ENCODE measurements at places on chromosomes 12 and 14.

DNA sequence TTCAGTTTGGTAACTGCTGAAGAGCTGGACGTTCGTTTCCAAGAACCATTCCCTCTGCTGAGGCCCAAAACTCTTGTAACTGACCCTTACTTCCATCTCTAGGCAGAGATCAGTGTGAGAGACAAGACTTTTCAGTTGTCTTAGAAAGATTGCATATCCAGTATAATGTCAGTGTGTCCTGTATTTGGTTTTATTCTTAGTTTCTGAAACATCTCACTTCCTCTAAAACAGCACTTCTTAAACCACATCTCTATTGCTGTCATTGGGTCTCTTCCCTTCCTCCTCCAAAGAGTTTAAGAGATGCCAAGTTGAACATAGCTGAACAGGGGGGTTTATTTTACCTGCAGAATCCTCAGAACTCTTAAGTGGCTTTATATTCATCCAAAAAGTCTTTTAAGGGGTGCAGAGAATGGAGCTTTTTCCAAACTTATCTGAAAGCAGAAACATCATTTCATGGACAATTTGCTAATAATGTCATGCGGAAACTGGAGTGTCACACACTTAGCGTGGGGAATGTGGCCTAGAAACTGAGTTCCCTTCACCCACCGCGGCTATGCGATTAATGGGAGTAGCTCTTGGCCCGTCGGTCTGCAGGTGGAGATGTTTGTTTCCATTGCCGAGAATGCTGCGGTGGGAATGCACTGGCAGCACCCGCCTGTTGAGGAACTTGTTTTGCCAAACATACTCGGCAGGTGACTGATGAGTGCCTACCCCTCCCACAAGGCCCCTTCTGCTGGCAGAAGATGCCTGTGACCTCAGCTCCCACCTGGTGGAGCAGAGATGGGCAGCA lies 148.2 kb downstream of the ADGRD1 start:
- peak; percentile 5 for DNase-seq

DNA sequence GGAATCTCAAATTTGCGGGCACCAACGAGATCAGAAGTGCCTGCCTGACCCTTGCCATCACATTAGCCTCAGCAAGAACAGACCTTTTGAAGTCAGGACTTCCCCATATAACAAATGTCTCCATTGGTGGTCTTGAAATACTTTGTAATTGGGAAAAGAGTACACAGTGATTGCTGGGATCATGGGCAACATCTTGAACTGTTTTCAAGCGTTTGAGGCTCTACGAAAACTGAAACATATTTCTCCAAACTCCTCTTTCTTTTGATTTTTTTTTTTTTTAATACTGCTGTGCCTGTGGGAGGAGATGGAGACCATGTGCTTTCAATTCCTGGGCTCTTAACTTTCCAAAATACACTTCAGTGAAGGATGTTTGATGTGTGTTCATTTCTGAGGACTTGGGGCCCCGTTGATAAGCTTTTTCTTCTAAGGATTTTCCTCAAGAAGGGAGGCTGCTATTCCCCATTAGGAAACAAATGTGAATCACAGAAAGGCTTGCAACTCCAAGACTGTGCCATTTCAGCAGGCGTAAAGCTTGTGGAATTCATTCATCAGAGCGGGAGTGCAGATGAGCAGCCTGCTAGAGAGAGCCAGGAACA lies 94.5 kb downstream of the TMEM132C start:
- no peak for DNase-seq

- peak; percentile 19 for DNase-seq
Observed at GRCh38 chr14:92507174-92507768, 6.3 kb upstream of the RIN3 start.

GRCh38 chr14:52154992-52155650 lies 86.3 kb upstream of the NID2 start:
- no peak for DNase-seq

DNA sequence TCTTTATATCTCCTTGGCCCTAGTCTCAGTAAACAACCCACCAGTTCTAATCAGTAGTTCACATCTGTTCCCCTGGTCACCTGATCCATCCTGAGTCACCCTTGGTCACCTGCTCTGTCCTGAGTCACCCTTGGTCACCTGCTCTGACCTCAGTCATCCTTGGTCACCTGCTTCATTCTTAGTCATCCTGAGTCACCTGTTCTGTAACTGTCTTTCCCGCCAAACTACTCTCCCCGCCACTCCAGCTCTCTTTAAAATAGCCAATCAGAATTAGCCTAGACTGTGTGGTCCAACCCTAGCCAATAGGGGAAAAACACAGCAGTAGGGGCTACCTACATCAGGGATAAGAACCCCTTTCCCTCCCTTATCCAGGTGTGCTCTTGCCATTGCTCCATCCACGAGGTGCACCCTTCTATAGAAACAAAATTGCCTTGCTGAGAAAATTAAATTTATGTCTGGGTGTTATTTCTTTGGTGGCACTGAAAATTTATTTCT lies 245.4 kb upstream of the DIO3 start:
- no peak for DNase-seq

DNA sequence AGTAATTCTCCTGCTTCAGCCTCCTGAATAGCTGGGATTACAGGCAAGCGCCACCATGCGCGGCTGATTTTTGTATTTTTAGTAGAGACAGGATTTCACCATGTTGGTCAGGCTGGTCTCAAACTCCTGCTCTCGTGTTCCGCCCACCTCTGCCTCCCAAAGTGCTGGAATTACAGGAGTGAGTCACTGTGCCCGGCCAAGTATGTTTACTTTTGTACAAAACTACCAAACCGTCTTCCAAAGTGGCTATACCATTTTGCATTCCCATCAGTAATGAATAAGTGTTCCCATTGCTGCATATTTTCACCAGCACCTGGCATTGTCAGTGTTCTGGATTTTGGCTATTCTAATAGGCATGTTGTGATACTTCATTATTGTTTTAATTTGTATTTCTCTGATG lies 8.4 kb upstream of the KRT6A start:
- DNase-seq, result no peak

DNA sequence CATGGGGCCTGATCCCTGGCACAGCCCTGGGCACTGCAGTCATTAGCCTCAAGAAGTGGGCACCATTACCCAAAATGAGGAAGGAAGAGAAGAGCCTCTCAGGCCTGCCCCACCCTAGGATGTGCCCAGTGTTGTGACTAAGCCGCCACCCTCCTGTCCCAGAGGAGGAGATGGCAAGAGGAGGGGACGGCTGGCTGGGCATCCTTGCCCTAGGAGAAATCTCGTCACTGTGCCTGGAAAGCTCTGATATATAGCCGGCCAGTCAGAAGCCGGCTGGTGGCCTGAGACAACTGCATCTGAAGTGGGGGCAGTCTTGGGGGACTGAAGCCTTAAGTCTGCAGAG lies 115.2 kb downstream of the LGMN start:
- no peak for DNase-seq

DNA sequence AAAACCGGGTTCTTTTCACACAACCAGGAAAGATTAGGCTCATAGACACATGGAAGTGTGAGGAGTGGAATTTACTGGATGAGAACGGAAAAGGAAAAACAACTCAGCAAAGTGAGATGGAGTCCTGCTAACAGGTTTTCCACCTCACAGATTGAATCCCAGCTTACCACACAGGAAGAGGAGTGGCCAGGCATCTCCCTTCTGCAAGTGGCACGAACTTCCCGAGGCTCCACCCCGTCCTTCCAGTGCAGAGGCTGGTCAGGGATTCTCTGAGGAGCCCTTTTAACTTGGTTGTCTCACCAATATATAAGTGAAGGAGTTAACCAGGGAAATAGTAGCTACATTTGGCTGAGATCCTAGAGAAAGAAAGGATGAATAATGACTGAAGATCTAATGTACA lies 102.8 kb downstream of the SCAF11 start:
- no peak for DNase-seq

GRCh38 chr14:58639198-58639565 lies 1.4 kb downstream of the DACT1 start:
- no peak for DNase-seq

DNA sequence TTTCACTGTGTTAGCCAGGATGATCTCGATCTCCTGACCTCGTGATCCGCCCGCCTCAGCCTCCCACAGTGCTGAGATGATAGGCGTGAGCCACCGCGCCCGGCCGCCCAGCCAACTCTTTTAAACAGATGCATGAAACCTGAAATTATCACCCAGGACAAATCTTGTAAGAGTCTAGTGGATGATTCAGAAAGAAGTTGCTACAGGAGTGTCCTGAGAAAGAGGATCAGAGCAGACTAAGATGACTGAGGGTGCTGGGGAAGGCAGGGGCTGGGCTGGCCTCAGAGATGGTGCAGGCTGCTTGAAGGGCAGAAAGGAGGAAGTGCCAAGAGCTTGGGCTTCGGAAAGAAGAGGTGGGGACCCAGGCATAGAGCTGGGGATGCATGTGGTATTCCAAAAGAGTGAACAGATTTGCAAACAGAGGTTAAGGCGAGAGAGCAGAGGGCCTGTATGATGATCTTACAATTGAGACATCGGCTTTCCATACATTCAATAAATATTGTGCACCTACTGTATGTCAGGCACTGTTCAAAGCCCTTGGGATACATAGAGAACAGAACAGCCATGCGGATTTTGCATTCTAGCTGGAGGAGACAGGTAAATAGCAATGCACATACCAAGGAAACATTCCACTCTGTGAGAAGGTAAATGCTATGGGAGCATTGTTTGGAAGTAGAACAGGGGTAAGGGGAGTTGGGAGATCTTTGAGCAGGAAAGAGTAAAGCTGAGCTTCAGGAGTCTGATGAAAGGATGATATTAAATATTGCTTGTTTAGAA lies 7.4 kb upstream of the CD9 start:
- DNase-seq, result no peak

DNA sequence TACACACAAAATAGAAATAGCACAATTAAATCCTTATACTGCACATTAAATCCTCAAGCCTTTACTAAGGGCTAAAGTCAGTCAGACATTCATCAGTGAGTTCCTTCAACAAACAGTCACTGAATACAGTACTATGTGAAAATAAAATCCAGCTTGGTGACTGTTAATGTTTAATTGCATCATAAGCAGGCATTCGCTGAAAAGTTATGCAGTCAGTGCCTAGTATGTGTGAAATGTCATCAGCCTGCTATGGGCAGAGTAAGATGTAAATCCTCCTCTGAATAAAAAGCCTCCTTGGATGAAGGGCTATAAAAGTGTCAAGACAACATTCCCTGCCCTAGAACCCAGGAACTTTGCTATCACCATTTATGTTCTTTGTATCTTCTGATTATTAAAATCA lies 116.4 kb downstream of the PRICKLE1 start:
- DNase-seq, result no peak

- DNase-seq, result peak; percentile 51
Observed at GRCh38 chr12:26271889-26272492, 76.6 kb downstream of the SSPN start.

GRCh38 chr12:4817880-4818279 lies 91.8 kb upstream of the KCNA1 start:
- DNase-seq, result peak; percentile 88

GRCh38 chr12:89424389-89424788 lies 72.1 kb upstream of the DUSP6 start:
- DNase-seq, result no peak

GRCh38 chr14:94310248-94310647 lies 12.9 kb downstream of the SERPINA6 start:
- DNase-seq, result no peak

GRCh38 chr12:56332512-56333196 lies 1.1 kb downstream of the PAN2 start:
- no peak for DNase-seq

- DNase-seq, result no peak
Observed at GRCh38 chr12:122873540-122873939, 22.4 kb downstream of the VPS37B start.

- no peak for DNase-seq
Observed at GRCh38 chr12:112881602-112882001, 25.2 kb upstream of the OAS1 start.

DNA sequence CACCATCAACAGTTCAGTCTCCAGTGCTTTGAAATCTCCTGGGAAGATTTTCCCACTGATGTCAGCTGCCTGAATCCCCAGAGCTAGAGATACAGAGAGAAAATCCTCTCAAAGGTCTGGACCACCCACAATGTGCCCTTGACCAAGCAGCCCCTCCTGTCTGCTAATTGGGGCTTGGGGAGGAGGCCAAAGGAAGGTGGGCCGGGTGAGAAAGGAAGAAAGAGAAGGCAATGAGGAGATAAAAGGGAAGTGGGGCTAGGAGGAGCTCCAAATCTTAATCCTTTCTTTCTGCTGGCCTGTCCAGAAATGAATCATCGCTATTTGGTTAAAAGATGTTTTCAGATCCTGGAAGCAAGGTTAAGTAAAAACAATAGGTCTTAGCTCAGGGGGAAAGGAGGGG lies 322.9 kb downstream of the BCL11B start:
- no peak for DNase-seq

DNA sequence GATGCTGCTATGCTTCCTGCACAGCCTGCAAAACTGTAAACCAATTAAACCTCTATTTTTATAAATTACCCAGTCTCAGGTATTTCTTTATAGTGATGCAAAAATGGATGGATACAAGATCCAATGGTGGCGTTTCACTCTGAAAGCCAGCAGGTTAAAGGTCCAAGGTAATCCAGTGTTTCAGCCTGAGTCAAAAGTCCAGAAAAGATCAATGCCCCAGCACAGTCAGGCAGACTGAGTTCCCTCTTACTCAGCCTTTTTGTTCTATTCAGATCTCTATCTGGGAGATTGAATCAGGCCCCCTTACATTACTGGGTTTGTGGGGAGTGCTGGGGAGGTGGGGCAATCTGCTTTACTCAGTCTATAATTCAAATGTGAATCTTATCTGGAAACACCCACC lies 464.5 kb downstream of the GXYLT1 start:
- no peak for DNase-seq

Data from posterior cingulate gyrus (tissue), 11 donors.